ENCODE measurements at places on chromosomes 6 and 20.

GRCh38 chr6:39189915-39190544, 39.2 kb downstream of the KCNK5 start:
- no peak for DNase-seq

- DNase-seq, result no peak
Observed at GRCh38 chr20:37283530-37284195, 5.8 kb upstream of the MANBAL start.

GRCh38 chr6:160170018-160170680, 48.5 kb downstream of the SLC22A1 start:
- DNase-seq, result no peak

- no peak for DNase-seq
Observed at GRCh38 chr6:20454204-20454824, 52.6 kb downstream of the E2F3 start.

- DNase-seq, result no peak
Observed at GRCh38 chr6:73699676-73700459, 3.9 kb downstream of the CD109 start.

GRCh38 chr20:20393207-20394120, 25.6 kb downstream of the INSM1 start:
- DNase-seq, result no peak

- no peak for DNase-seq
Observed at GRCh38 chr20:50478162-50478990, 31.8 kb upstream of the PTPN1 start.
